ENCODE measurements at places on chromosomes 12 and 14.

DNA sequence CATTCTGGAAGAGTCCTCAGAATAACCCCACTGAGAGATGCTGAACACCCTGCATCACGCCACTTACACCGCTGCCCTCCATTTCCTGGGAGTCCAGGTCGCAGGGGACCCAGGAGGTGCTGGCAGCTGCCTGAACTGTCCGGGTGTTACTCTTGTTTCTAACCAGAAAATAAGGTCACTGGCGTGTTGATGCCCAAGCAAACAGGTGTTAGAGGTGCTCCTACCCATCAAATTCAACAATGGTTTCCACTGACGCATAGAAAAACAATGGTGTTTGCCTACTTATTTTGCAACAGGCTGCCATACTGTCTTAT, 23.8 kb downstream of the PITPNM2 start:
- no peak for DNase-seq

GRCh38 chr12:119592232-119592631, 1.3 kb upstream of the TMEM233 start:
- DNase-seq = no peak

DNA sequence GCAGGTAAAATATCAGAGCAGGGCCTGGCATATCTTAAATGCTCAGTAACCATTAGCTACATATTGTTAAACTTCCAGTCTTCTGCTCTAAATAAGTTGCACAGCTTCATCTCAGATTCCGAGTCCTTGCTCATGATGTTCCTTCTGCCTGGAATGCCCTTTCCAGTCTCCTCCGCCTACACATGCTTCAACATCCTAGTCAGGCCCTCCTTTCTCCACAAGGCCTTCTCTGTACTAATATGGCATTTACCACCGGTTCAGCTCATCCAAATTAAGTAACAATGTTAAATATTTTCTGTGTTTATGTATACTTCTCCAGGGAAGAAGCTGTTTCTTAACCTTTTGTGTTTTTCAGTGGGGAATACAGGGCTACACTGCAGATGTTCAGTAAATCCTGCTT, 8.5 kb downstream of the DHH start:
- no peak for DNase-seq

DNA sequence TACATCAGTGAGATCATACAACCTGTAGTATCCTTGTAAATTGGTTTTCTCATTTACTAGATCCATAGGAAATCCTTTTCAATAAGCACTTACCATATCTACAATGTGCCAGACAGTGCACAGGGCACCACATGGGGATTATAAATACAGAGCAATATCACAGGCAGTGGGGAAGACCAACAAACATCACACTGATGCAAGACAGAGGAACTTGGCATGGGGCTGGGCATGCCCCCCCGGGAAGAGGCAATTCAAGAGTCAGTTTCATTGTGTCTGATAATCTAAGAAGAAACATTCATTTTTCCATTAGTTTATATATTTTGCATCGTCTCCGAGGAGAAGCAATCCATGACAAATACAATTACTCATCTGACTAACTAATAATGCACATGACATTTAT, 16.2 kb downstream of the NT5DC3 start:
- no peak for DNase-seq

DNA sequence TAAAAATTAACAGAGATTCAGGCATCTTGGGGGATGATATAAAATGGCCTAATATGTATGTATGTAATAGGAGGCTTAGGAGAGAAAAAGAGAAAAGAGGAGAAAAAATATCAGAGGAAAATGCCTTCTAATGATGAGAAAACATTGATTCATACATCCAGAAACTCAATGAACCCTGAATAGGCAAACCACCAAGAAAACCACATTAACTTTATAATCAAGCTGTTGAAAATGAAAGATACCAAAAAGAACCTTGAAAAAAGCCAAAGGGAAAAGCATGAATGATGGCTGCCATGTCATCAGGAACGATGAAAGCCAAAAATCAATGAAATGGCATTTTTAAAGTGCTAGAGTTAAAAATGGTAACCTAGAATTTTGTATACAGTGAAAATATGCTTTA, 180.2 kb downstream of the EPS8 start:
- DNase-seq = no peak
